ENCODE measurements at places on chromosomes 4 and X.
A peak's percentile ranks its signal among the peaks of the same experiment; 100 is the strongest.

- no peak for DNase-seq
Measured at GRCh38 chr4:76697129-76697803, 200.7 kb downstream of the SOWAHB start.

DNA sequence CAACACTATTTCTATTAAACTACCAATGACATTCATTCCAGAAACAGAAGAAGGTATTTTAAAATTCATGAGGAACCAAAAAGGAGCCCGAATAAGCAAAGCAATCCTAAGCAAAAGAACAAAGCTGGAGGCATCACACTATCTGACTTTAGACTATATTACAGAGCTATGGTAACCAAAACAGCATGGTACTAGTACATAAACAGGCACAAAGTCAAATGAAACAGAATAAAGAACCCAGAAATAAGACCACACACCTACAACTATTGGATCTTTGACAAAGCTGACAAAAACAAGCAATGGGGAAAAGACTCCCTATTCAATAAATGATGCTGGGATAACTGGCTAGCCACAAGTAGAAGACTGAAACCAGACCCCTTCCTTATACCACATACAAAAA, 122.3 kb downstream of the ITIH6 start:
- DNase-seq: no peak

DNA sequence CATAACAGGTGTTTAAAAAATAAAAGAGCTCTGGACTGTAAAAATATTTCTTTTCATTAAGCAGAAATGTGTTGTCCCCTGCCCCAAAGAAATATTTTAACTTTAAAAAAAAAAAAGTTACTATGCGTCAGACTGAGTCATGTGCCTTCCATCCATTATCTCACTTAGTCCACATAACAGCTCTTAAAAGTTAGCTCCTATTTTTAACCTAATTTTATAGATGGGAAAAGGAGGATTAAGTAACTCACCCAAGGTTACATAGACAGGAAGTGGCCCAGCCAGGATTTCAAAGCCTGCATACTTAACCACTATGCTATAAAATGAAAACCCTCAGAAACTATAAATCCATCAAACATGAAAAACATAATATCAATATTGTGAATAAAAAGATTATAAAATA, 97.7 kb downstream of the MANBA start:
- no peak for DNase-seq

DNA sequence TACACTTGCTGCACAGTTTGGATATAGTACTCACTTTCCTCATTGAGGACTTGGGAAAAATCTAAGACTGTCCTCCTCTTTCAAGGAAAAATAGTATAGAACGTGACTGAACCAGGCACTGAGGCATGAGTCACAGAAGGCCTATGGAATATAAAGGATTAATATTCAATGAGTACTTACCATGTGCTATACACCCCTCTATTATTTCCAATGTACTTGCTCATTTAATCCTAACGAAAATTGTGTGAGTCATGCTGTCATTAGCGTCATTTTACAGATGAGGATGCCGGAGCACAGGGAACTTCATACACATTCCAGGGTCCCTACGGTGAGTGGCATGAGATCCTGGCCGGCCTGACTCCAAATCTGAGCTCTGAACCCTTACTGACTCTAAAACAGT, 2136.2 kb upstream of the TENM3 start:
- no peak for DNase-seq

- DNase-seq: peak; percentile 10
Measured at GRCh38 chrX:109856974-109857373, 123.9 kb upstream of the ACSL4 start.

DNA sequence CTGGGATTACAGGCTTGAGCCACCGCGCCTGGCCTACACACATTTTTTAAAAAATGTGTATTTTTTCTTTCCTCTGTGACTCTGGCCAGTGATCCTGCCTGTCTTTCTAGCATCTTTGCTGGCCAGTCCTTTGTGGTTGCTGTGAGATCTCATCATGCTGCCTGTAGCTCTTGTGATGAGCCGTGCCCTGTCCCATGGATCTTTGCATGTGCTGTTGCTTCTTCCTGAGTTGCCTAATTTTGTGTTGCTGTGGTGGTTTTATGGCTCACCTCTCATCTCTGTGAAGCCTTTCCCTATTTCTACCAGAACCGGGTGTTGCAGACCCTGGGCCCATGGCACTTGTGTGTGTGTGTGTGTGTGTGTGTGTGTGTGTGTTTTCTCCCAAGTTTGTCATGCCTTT, 8.3 kb downstream of the NSD2 start:
- DNase-seq: no peak

DNA sequence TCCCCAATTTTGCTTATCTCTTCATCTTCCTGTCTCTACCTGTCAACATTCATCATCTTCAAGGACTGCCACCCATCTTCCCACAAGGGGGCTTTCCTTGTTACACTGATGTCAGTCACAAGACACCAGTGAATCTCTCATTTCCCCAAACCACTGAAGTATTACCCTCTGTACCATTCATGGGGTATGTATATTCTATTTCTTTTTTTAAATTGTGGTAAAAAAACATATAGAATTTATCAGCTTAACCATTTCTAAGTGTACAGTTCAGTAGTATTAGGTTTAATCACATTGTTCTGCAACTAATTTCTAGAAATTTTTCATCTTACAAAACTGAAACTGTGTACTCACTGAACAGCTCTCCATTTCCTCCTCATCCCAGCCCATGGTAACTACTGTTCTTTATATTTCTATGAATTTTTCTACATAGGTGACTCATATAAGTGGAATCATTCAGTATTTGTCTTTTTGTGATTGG, 98.6 kb downstream of the LARP7 start:
- no peak for DNase-seq

GRCh38 chr4:4419896-4420295, 33.0 kb downstream of the NSG1 start:
- DNase-seq: no peak

GRCh38 chr4:185638093-185638492, 102.8 kb upstream of the PDLIM3 start:
- DNase-seq: no peak

GRCh38 chrX:25300994-25301393, 285.2 kb upstream of the ARX start:
- DNase-seq: no peak

- DNase-seq: no peak
Measured at GRCh38 chr4:141248029-141248428, 27.3 kb downstream of the ZNF330 start.

- peak; percentile 55 for DNase-seq
Measured at GRCh38 chr4:86935853-86936733, 1.3 kb downstream of the AFF1 start.

DNA sequence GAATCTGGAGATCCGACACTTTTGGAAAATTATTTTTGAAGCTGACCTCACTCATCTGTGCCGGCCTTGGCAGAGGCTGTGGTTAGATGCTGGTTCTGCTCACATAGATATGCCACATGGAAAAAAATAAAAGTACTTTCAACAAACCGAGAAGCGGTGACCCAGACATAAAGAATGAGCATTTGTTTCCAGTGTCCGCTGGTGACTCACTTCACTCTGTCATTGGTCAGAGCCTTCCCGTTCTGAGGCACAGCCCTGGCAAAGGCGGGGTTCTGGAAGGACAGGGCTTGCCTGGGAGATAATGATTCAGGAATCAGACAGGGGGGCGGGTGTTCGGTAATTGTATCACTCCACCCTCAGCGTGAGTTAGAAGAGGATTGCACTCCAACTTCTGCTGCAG, 172.4 kb upstream of the MXRA5 start:
- DNase-seq: no peak

- DNase-seq: peak; percentile 53
Measured at GRCh38 chr4:87853108-87853507, 20.3 kb downstream of the MEPE start.

DNA sequence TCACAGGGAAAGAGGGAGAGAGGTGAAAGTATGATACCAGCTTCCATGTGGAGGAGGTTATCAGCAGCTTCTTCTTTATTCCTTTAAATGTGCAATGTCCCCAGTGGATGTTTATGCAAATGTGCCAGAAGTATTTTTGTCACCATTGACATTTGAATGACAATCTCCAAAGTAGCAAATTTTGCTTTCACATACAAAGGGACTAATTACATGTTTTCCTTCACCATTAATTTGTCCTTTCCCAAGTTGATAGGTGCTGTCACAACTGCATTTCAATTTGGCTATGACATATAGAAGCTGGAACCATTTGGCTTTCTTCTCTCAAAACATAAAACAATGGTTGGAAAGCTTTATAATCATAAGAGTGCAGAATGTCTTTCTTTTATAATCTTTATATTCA, 469.0 kb upstream of the NWD2 start:
- DNase-seq: peak; percentile 62

DNA sequence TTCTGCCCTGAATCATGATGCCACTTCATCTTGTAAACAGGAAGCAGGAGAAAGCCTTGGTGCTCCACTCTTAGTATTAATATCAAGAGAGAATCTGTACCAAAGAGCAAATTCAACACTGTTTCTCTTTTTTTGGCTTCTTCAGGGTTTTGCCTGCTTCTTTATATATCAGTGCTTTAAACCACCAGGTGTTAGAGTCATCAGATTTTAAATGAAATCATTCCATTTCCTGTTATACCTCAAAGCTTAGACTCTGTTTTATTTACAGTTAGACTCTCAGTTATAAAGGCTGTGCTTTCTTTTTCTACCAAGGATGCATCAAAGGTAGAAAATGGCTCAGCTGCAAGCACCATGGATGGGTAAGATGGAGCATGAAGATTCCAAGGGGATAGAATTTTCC, 350.9 kb downstream of the CAMK2D start:
- DNase-seq: no peak

Data from NCI-H1417 (cell line).